Immature natural killer cell (primary cell): ENCODE measurements at places on chromosomes 7 and 10.

DNA sequence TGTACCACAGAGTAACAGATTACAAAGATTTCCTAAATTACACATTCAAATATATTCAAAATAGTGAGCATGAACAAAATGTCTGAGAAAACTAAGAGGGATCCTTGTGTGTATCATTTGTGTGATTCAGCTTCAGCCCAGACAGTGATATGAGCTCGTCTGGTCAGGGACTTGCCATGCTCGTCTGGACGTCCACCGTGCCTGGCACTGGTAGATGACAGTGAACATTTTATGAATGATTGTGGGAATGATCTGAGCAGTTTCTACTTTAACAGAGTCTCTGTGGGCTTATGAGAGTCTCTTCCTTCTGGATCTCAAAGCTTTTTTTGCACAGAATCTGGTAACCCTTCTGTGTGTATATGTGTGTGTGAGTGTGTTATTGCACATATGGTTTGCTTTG, 34.2 kb upstream of the ANKRD2 start:
- DNase-seq: no peak

DNA sequence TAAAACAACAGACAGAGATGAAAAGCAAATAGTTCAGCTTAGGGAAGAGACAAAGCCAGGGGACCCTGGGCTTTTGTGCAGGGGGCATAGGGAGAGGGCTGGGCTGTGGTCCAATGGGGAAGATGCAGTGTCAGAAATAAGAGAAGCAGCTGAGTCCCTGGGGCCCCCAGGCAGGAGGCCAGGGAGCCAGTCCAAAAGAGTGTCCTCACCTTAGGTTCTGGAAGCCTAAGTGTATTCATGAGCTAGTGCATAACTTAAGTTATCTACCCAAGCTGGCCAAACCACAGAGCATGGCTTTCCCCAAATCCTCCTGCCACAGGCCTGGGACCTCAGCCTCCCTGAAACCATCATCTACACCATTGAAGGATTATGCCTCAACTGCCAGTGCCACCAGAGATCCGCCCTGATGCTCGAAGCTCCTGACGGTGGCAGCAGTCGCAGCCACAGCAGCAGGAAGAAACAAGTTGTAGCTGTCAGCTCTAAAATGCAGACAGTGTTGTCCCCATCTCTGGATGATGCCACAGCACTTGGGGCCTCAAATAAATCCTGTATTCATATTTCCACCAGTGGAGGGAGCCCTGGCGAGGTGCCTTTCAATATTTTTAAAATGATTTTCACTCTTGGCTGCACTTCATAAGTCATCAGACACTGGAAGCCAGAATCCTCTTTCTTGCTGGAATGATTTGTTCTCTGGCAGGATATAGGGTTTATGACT, 574.6 kb downstream of the GRID1 start:
- no peak for DNase-seq

DNA sequence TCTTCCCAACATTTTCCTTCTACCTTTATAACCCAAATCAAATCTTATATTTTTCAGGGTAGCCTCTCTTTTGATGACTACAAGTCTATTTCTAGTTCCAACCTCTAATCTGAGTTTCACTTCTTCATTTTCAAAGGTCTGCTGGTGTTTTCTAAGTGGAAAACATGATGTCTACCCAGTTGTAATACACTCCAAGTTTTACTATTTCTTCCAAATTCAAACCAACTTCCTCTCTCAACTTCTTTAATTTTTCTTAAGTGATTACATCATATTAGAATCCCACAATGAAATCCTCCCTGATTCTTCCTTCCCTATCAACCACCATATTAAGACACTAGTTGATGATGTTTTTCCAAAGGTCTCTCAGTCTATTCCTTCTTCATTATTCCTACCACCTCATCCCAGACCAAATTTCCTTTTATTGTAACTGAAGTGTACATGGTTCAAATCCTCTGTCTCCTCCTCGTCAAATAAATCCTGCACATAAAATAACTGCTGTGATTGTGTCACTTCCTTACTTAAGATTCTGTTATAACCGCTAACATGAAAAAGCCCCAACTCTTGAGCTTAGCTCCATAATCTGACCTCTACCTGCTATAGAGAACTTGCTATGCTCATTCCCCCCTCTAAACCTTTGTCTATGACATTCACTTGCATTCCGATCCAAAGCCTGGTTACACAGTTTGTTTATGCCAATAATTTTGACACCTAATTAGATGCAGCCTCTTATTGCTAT, 12.7 kb downstream of the TAS2R38 start:
- DNase-seq: no peak

DNA sequence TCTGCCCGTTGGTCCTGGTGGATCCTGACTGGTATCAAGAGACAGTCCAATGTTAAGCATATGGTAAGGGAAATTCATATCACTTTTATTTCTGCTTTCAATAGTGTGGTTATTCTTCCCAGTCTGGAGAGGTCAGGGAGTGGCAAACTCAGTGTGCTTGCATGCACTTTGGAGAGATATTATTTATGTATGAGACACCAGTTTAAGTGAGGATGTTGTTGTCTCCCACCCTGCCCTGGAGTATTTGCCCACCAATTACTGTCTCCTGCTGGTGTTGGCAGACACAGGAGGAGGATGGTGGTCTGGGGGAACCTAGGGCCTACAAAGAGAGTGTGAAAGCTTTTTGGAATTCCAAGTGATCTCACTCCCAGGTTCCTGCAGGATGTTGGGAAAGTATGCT, 59.7 kb downstream of the OR13A1 start:
- DNase-seq: no peak

GRCh38 chr7:2109936-2110609, 122.7 kb downstream of the MAD1L1 start:
- DNase-seq: no peak
